ENCODE measurements at places on chromosomes 16 and 17.

- no peak for DNase-seq
These were observed 14.3 kb downstream of the CYTH1 start for GRCh38 chr17:78767806-78768205.

GRCh38 chr17:28528327-28529012 lies 22.3 kb downstream of the FOXN1 start:
- DNase-seq, result peak; percentile 54

DNA sequence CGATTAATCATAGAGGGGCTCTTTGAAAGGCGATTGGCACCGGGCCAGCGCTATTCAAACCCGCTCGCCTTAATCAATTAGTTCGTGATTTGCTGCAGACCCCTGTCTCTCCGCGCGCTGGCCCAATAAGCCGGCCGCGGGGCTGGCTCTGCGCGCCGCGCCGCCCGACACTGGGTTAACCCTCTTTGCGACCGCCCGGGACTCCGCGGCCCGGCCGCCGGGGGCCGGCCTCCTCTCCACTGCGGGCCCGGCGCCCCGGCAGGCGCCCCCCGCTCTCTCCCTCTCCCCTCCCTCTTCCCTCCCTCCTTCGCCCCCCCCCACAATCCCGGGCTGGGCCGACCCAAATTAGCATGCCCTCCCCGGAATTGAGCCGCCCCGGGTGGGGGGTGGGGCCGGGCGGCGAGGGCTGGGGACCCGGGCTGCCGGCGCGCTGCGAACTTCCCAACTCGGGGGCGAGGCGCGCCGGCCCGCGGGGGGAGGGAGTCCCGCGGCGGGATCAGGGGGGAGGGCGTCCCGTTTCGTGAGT lies 428 bp upstream of the SALL1 start:
- peak; percentile 88 for DNase-seq

- DNase-seq, result no peak
These were observed 31.8 kb upstream of the TENT4B start for GRCh38 chr16:50121278-50121677.

DNA sequence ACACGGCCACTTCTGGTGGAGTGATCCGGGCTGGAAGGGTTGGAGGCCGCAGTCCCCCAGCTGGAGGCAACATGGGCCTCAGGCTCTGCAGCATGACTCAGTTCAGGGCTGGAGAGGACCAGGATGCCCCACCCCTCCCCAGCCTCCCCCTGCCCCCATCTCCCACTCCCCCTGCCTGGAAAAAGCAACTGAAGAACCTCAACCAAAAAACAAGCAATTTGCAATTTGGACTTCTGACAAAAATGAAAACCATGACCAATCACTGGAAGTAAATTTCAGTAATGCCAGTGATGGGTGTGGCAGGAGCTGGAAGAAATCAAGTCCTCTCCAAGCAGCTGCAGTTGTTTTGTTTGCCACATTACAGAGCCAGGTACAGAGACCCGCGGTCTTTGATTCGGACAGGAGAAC lies 6.6 kb upstream of the MIF4GD start:
- DNase-seq, result peak; percentile 87

DNA sequence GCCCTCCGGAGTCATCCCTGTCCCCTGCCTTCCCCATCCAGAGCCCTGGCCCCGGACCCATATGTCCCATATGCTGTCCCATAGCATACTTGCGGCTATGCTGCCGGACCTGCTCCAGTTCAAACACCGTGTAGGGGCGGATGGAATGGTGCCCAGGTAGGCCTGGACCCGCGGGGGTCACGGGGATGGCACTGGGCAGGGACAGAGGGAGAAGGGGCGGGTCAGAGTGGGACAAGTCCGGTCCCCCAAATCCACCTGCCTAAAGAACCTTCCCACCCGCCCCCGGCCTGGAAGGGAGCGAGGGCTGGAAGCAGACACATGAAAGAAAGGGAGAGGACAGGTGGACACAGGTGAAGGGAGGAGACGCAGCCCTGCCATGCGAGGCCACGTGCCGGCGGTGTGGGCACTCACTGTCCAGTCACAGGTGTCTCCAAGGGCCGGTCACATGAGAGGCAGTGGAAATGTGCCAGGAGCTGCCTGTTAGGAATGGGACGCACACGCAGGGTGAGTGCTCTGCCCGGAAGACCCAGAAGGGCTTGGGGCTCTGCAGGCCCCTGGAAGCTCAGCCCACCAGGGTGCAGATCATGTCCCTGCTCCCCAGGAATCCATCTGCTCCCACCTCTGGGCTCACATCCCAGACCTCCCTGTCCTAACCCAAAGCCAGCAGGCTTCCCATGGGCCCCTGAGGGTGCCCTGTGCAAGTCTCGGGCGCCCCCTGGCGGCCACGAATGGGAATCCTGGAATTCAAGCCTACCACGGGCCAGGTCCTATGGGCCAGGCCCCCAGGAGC lies 14.0 kb downstream of the UBALD2 start:
- DNase-seq, result peak; percentile 93

- no peak for DNase-seq
These were observed 6.9 kb downstream of the CCL17 start for GRCh38 chr16:57411362-57411976.

DNA sequence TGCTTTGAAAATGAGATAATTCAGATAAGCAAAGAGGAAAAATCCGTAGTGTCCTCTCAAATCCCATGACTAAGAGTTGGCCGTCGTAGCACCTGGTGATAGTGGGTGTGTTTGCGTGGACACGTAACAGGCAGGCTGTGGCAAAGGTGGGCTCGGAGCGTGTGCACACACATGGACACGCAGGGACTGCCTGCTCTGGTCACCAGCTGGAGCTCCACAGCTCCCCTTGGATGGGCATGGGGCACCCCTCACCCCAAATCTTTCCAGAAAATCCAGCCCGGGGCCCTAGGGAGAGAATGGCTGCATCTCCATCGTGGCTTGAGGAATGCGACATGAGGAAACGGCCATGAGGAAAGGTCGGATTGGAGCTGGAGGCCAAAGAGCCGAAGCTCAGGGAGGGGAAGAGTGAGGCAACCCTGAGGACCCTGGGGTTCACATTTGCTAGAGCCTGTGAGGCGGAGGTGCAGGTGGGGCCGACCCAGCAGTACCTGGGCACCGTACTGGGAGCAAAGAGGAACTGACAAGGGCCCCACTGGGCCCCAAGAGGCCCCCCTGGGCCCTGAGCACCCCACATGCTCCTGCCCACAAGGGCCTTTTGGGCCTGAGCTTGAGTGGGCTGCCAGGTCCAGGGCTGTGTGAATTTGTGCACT lies 51.6 kb downstream of the DNAH17 start:
- DNase-seq, result no peak

DNA sequence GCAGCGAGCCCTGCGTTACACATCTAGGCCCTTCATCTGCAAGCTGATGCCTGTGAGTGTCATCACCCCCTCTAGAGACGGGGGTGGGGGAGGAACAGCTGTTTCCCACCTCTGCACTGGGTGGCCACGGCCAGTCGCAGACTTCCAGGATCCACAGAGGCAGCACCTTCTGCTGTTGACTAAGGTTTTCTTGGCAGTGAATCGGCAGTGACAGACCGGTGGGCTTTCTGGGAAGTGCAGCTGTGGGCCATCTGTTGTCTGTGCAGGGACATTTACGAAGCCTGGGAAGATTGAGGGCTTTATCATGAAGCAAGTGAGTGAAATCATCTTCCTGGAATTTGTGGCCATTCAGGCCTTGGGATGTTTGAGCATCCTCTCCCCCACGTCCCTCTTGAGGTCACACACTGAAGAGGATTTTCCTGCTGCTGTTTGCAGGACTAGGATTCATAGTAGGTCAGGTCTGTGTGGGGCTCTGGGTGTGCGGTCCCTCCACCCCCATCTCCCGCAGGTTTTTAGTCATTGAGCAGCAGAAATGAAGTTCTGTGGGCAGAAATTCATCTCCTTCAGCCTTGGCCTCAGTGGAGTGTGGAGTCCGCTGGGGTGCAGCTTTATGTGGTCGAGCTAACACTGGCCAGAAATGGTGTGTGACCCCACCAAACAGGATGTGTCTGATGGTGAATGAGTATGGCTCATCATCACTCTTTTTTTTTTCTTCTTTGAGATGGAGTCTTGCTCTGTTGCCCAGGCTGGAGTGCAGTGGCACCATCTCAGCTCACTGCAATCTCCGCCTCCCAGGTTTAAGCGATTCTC lies 12.0 kb downstream of the PGS1 start:
- DNase-seq, result peak; percentile 88

DNA sequence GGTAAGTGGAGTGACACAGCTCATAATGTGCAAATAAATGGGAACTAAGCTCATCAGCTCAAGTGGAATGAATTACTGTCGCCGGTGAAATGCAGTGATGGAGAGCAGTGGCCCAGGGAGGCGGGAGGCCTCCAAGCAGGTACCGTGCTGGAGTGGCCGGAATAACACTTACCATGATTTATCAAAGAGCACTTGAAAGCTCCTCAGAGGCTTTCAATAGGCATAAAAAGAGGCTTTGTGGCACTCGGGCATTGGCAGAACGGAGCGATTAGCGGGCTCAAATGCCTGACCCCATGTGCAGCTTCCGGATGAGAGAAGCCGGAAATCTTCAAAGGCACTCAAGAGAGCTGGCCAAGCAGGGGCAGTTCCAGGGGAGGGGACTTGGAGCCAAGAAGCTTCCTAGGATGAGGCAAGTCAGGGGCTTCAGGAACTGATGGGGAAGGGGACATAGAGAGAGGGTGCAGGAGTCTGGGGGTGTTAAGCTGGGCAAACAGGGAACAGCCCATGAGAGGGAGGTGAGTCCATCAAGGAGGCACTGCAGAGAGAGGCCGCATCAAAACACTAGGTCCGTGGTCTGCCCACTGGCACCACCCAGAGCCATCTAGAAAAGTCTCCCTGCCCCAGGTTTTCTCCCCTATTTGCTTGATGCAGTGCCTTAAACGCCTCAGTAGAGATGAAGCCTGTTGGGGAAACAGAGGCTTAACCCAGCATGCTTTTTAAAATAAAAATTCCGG lies 144.0 kb upstream of the IRX6 start:
- no peak for DNase-seq

DNA sequence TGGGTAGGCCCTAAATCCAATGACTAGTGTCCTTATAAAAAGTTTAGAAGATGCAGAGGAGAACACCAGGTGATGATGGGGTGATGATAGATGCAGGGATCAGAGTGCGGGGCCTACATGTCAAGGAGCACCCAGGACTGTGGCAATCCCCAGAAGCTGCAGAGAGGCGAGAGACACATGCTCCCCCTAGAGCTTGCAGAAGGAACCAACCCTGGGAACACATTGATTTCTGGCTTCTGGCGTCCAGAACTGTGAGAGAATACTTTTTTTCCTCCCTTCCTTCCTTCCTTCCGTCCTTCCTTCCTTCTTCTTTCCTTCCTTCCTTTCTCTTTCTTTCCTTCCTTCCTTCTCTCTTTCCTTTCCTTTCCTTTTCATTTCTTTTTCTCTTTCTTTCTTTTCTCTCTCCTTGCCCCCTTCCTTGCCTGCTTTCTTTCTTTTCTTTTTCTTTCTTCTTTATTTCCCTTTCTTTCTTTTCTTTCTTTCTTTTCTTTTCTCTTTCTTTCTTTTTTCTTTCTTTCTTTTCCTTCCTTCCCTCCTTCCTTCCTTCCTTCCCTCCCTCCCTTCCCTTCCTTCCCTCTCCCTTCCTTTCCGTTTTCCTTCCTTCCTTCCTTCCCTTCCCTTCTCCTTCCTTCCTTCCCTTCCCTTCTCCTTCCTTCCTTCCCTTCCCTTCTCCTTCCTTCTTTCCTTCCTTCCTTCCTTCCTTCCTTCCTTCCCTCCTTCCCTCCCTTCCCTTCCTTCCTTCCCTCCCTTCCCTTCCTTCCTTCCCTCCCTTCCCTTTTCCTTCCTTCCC lies 134.3 kb downstream of the HAPSTR1 start:
- DNase-seq, result no peak

GRCh38 chr16:8178271-8178670 lies 412.0 kb downstream of the TMEM114 start:
- no peak for DNase-seq

DNA sequence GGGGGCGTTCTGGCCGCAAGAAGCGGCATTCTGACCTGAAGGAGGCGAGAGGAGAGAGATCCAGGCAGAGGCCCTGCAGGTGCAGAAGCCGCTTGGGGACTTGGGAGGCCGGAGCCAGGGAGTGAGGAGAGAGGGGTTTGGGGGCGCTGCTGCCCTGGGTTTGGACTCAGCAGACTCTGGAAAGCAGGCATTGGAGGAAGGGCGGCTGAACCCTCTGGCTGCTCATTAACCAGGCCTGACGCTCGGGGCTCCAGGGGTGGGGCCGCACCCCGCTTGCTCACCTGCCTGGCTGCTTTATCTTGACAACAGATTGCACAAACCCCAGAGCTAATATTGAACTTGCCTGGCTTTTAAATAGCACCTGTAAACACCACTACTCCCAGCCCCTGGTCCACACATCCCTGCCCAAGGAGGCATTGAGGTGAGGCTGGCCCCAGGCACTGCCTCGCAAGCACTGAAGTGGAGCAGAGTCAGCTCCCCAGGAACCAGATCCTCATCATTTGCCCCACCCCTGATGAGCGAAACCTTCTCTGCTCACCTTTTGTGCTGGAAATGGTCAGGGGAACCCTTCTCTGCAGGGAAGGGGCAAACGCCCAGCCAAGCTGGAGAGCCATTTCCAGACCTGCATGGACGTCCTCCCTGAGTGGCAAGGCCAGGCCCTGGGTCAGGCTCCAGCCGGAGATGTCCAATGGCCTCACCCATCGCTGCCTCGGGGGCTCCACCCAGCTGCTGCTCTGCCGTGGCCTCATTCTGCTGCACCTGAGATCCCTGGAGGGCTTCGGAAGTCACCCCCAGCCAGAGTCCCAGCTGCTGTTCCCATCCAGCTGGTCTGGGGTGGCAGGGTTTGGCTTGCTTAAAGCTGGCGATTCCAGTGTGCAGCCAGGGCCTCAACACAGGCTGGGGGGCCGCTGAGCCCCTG lies 190.2 kb upstream of the GSE1 start:
- DNase-seq, result no peak

GRCh38 chr17:18967916-18968315 lies 16.0 kb downstream of the SLC5A10 start:
- DNase-seq, result no peak

- peak; percentile 91 for DNase-seq
These were observed 1.7 kb downstream of the MAP2K3 start for GRCh38 chr17:21286066-21286770.

GRCh38 chr17:19738757-19739156 lies 9.3 kb downstream of the ALDH3A1 start:
- DNase-seq, result no peak

- no peak for DNase-seq
These were observed 150.2 kb upstream of the GSE1 start for GRCh38 chr16:85462714-85463611.

DNA sequence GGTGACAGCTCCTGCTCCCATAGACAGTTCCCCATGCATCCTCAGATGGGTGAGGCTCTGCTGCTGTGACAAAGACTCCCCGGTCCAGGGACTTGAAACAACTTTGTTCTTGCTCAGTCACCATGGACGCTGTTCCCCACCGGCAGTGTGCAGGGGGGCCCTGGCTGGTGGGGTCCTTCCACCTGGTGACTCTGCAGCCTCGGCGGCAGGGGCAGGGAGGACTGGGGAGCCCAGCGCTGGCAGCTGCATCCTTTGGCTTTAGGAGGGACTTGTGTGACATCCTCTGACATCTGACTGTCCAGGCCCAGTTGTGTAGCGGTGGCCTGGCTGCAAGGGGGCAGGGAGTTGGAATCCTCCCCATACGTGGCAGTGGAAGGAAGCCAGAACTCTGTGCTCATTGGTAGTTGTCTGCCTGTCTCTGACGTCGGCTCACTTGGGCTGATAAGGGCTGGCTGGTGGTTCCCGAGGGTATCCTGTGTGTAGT lies 107.3 kb downstream of the CMIP start:
- DNase-seq, result peak; percentile 29

GRCh38 chr17:42311240-42312034 lies 23.1 kb downstream of the STAT5A start:
- peak; percentile 94 for DNase-seq

GRCh38 chr16:65667011-65667578 lies 545.2 kb upstream of the CDH11 start:
- peak; percentile 48 for DNase-seq

GRCh38 chr16:10971560-10971961 lies 27.2 kb downstream of the CLEC16A start:
- DNase-seq, result peak; percentile 84

GRCh38 chr17:9279893-9280292 lies 258.6 kb downstream of the NTN1 start:
- no peak for DNase-seq

All from AG20443 (cell line).